ENCODE measurements at places on chromosomes 6 and 20.
A peak's percentile ranks its signal among the peaks of the same experiment; 100 is the strongest.

DNA sequence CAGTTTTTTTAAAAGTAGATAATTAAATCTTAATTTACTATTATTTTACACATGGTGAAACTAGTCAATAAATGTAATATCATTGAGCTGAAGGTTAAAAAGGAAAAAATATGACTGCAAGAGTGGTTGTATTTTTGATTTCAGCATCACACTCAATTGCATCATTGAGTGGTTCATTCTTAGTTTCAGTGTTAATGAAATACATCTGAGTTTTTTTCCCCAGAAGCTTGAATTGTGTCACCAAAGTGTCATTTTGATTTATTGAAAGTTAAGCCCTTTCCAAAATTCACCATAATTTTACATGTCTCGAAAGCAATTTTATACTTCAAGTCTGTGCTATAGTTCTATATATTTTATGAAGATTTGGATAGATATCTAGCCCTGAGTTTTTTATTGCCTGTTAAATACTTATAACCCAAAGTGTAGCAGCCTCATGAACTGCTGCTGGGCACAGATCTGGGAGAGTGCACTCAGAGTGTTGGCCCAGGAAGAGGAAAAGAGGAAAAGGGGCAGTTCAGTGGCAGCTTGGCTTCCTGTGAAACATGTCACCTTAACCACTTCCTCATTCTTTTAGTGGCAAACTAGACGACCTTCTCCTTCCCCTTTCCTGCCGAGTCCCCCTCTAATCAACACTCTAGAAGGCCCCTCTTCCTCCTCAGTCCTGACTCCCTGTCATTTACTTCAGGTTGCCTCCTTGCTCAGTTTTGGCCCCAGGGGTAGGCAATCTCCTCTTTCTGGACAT, 140.7 kb downstream of the ESR1 start:
- DNase-seq: no peak

- no peak for DNase-seq
Observed at GRCh38 chr6:164882236-164882635, 427.2 kb downstream of the C6orf118 start.

DNA sequence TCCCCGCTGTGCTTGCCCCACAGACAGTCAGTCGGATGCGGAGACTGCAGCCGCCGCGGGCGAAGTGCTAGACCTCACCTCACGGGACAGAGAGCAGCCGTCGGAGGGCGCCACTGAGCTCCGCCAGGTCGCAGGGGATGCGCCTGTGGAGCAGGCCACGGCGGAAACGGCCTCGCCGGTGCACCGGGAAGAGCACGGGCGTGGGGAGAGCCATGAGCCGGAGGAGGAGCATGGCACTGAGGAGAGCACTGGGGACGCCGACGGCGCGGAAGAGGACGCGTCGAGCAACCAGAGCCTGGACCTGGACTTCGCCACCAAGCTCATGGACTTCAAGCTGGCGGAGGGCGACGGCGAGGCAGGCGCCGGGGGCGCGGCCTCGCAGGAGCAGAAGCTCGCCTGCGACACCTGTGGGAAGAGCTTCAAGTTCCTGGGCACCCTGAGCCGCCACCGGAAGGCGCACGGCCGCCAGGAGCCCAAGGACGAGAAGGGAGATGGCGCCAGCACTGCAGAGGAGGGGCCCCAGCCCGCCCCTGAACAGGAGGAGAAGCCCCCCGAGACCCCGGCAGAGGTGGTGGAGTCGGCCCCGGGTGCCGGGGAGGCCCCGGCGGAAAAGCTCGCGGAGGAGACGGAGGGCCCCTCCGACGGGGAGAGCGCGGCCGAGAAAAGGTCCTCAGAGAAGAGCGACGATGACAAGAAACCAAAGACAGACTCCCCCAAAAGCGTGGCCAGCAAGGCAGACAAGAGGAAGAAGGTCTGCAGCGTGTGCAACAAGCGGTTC, 66.4 kb downstream of the SSR1 start:
- no peak for DNase-seq

- no peak for DNase-seq
Observed at GRCh38 chr6:167485186-167485978, 160.5 kb downstream of the TTLL2 start.

DNA sequence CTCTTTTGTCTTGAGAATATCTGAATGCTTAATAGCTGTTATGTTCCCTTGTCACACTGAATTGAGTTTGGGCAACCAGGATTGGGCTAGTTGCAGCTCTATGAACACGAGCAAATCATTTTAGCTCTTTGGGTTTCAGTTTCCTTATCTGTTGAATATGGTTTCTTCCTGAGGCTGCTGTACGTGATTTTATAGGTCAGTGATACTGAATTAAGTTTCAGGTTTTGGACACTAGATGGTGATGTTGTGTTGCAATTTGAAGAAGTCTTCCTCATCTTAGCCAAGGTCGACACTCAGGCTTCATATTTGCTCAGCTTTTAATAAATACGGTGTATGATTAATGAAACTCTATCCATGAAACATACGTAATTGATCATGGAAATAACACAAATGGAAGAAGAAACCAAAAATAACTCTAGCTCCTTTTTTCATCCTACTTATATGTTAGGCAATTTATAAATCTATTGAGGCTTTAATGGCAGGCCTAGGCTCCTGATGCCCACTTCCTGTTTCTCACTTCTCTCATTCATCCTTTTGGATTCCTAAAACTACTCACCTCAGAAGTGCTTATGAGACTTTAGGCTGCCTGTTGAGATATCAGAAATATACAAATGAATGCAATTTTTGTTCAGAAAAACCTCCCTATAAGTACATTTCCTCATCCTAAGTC, 354.1 kb upstream of the MAP3K7 start:
- peak; percentile 4 for DNase-seq

DNA sequence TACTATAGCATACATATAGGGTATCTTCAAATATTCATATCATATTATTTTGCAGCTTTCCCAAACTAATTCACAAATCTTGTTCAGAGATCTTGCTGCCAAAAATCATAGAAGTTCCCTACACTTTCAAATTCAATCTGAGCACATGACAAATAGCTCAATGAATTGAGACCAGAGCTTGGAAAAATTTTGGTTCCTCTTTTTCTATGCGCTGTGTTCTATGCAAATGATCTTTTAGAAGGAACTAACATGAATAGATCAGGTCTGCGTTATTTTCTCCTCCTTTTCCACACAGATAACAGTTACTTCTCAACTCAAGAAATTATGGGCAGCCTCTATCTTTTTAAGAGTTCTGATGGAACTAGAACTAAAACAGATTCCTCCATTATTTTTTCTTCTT, 316.3 kb downstream of the ARHGAP18 start:
- DNase-seq: no peak

- DNase-seq: no peak
Observed at GRCh38 chr20:14902432-14903089, 565.1 kb upstream of the FLRT3 start.

DNA sequence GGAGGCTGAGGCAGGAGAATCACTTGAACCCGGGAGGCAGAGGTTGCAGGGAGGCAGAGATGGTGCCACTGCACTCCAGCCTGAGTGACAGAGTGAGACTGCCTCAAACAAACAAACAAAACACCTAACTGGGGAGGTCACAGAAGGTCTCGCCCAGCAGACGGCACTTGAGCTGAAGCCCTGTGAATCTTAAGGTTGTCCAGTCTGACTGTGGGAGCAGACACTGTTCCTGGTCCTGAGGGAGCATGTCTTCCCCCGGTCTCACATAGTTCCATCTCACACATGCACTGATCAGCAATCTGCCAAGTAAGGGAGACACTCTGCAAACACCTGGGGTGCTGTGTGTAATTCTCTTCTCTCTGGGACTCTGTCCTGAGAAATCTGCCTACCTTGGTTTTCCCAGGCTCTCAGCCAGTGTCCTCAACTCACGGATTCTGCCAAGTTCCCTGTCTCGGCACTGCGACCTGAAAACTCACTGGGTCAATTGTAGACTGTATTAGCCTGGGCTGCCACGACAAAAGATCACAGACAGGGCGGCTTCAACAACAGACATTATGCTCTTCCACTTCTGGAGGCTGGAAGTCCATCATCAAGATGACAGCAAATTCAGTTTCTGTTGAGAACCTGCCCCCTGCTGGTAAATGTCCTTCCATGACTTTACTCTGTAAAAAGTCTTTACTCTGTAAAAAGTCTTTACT, 94.3 kb downstream of the JPH2 start:
- DNase-seq: no peak

DNA sequence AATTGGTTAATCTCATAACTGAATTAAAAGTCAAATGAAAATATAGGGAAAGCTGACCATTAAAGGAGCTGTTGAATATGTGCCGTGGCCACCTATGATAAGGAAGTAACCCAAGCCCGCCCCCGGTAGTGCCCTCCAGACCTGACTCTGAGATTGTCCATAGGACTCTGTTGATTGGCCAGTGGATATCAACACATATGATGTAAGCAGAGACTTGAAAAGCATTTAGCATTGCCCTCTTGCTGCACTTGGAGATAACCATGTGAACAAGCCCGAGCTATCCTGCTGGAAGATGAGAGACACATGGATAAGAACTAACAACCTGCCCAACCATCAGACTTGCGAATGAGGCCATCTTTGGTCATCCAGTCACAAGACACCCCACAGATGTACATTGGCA, 83.2 kb downstream of the LINC00237 start:
- DNase-seq: no peak

DNA sequence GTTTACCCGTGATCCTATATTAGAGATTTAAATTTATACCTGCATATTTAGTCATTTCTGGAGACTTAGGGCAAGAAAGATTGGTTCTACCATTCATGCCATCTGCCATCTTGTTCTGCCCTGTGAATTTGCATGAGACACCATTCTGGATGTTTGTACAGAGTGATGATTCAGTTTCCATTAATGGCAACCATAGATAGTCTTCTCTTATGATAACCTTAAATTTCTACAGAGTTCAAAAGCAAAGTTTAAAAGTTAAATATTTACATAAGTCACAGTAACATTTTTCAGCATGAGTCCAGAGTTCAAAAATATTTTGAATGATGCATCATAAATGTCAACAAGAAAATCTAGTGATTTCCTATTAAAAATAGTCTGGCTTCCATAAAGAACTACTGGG, 23.2 kb downstream of the PLCB1 start:
- no peak for DNase-seq

DNA sequence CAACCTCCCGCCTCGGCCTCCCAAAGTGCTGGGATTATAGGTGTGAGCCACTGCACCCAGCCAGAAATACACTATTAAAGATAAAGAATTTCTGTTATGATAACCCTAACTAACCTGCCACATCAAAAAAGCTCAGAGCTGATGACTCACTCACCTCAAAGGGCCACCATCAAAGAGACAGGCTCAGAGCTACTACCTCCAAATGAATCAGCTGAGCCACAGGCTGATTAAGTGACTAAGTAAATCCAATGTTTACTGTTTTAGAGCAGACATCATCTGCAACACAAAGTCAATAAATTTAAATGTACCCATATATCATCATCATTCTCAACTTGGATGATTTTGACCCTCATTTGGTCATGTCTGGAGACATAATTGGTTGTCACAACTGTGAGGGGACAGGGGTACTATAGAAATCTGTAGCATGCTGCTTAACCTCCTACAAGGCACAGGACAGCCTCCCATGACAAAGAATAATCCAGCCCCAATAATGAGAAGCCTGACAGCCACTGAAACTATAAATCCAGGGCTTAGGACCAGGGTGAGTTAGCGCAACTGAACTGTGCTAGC, 106.5 kb downstream of the ATP9A start:
- peak; percentile 70 for DNase-seq

DNA sequence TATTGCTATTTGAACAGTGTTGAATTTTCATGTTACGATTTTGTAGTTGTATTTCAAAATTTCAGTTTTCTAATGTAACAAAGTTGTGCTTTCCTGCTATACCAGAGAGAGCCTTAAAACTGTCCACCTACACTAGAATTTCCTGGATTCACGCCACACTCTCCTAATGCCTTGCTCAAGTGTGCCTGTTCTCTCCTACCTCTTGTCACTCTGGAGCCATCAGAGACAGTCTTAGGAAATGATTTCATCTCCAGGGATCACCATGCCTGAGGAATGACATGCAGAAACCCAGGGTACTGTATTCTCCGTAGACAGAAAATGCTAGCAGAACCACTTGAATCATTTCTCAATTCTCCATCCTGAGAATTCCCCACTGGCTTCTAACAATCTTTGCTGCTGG, 667.6 kb downstream of the KIF16B start:
- DNase-seq: no peak

GRCh38 chr20:32031007-32031958, 20.8 kb upstream of the HCK start:
- peak; percentile 92 for DNase-seq

- DNase-seq: no peak
Observed at GRCh38 chr6:137277971-137278637, 58.9 kb upstream of the IFNGR1 start.

- no peak for DNase-seq
Observed at GRCh38 chr6:150029276-150029675, 3.9 kb upstream of the RAET1L start.

GRCh38 chr6:4714961-4715501, 61.2 kb upstream of the CDYL start:
- no peak for DNase-seq

- no peak for DNase-seq
Observed at GRCh38 chr6:34888514-34888856, 570 bp upstream of the ANKS1A start.

GRCh38 chr6:21386744-21387143, 206.8 kb upstream of the SOX4 start:
- DNase-seq: no peak

- DNase-seq: no peak
Observed at GRCh38 chr20:11753155-11753554, 164.5 kb upstream of the BTBD3 start.

DNA sequence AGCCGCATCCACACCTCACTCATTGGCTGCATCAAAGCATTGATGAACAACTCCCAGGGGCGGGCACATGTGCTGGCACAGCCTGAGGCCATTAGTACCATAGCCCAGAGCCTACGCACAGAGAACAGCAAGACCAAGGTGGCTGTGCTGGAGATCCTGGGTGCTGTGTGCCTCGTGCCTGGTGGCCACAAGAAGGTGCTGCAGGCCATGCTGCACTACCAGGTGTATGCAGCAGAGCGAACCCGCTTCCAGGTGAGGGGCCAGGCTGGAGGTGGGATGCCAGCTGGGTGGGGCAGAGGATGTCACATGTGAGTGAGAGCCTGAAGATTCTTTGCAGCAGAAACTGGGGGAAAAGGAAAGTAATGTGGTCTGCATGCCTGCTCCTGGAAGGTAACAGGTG, 66.7 kb downstream of the MOCS1 start:
- DNase-seq: no peak

DNA sequence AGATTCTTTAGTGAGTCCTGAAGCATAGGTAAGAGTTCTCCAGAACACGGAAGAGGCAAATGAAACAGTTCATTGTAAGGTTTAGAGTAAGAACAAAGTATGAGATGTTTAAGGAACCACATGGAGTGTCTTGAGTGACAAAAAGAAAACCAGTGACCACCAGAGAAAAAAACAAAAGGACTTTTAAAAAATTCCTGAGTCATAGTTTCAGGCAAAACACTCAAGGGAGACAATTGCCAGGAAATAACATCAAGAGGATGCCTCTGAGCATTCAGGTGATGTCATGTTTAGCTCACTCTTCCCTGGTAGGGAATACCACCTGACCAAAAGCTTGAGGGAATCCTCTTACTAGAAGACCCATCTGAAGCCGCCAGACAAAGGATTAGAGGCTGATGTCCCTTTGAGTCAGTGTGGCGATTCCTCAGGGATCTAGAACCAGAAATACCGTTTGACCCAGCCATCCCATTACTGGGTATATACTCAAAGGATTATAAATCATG, 110.3 kb downstream of the COL19A1 start:
- DNase-seq: no peak

- DNase-seq: peak; percentile 28
Observed at GRCh38 chr6:134111062-134111677, 58.7 kb upstream of the SLC2A12 start.

All from H54 (cell line).